ENCODE measurements at places on chromosomes 2 and 18.

DNA sequence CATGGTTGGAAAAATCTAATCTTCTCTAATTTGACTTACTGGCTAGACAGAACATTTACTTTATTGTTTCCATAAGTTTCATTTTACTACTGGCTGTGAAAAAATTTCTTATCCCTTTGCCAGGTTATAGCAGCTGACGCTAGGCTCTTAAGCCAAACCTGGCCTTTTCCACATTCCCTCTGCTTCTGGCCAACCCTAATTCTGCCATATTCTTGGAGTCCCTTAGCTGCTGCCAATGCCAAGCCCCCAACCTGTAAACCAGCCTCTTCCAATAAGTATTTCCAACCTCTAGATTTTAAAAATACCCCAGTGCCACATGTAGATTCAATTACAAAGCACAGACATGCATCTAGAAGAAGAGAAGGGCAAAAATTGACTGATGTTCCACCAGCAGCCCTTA lies 452.3 kb upstream of the MEX3C start:
- no peak for DNase-seq
- H3K4me1 ChIP-seq: no peaks in the 10 kb centered on the region
- no peaks in the 10 kb centered on the region for H3K27me3 ChIP-seq
- H3K27ac ChIP-seq: no peak overlapping the region

- DNase-seq: no peak
- H3K27me3 ChIP-seq: no peaks in the 10 kb centered on the region
- peak overlapping the region; percentile 73 for H3K27ac ChIP-seq
Measured at GRCh38 chr2:241844066-241844728, 14.5 kb downstream of the PDCD1 start.

DNA sequence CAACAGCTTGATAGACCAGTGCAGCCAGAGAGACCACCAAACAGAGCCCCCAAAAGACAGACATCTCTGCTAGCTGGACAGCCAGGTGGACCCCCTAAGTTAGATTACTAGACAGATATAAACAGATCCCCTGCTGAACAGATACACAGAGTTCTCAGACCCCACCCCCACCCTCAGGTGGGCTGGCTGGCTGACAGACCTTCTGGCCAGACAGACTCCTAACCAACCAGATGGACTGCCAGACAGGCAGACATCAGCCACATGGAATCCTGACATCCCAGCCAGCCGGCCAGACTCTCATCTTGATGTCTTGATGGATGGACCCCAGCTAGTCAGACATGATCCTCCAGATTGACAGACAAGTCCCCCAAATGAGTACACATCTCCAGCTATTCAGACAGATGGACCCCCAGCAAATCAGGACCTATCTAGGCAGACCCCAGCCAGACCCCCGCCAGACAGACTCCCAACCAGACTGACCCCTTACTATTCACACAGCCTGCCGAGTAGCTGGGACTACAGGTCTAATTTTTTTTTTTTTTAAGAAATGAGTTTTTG lies 18.0 kb downstream of the PTPN18 start:
- H3K27ac ChIP-seq: no peak overlapping the region
- H3K36me3 ChIP-seq: no peaks in the 10 kb centered on the region
- no peak for DNase-seq
- H3K4me1 ChIP-seq: peaks cover 46% of the 10 kb centered on the region

- DNase-seq: no peak
- H3K4me3 ChIP-seq: no peak overlapping the region
- H3K4me1 ChIP-seq: peaks cover 48% of the 10 kb centered on the region
- H3K27ac ChIP-seq: no peak overlapping the region
- no peaks in the 10 kb centered on the region for H3K36me3 ChIP-seq
Measured at GRCh38 chr2:197273485-197273884, 37.1 kb downstream of the ANKRD44 start.

- no peak for DNase-seq
- no peaks in the 10 kb centered on the region for H3K36me3 ChIP-seq
- H3K4me3 ChIP-seq: no peak overlapping the region
- no peaks in the 10 kb centered on the region for H3K27me3 ChIP-seq
Measured at GRCh38 chr2:58237741-58238140, 3.4 kb downstream of the FANCL start.

- peaks cover 14% of the 10 kb centered on the region for H3K4me1 ChIP-seq
- H3K4me3 ChIP-seq: peak within 1 kb of the TSS; percentile 97
- no peaks in the 10 kb centered on the region for H3K27me3 ChIP-seq
- H3K36me3 ChIP-seq: no peaks in the 10 kb centered on the region
Measured at GRCh38 chr2:219571311-219572236, at the start of gene OBSL1. TSS of gene OBSL1 (minus strand) at chr2:219571539. CDS start at chr2:219571232, 307 bp downstream.

DNA sequence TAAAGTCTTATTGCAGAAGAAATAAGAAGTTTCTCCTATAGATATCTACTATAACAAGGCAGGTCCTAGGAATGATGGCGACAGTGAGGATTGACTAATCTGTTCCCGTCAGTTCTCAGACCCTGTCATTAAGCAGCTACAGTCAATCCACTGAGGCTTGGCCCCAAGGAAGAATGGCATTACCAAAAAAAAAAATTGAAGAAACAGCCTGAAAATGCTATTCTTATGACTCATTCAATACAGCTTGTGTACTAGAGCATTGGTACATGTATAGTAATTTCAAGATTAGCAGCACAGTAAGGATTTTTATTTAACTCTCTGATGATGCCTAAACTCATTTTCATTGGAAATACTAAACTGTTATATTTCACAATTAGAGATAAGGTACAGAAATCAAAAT lies 1096.1 kb upstream of the NXPH2 start:
- H3K27me3 ChIP-seq: no peaks in the 10 kb centered on the region
- no peak for DNase-seq
- no peaks in the 10 kb centered on the region for H3K36me3 ChIP-seq
- H3K27ac ChIP-seq: no peak overlapping the region
- H3K4me3 ChIP-seq: no peak overlapping the region
- no peaks in the 10 kb centered on the region for H3K4me1 ChIP-seq

DNA sequence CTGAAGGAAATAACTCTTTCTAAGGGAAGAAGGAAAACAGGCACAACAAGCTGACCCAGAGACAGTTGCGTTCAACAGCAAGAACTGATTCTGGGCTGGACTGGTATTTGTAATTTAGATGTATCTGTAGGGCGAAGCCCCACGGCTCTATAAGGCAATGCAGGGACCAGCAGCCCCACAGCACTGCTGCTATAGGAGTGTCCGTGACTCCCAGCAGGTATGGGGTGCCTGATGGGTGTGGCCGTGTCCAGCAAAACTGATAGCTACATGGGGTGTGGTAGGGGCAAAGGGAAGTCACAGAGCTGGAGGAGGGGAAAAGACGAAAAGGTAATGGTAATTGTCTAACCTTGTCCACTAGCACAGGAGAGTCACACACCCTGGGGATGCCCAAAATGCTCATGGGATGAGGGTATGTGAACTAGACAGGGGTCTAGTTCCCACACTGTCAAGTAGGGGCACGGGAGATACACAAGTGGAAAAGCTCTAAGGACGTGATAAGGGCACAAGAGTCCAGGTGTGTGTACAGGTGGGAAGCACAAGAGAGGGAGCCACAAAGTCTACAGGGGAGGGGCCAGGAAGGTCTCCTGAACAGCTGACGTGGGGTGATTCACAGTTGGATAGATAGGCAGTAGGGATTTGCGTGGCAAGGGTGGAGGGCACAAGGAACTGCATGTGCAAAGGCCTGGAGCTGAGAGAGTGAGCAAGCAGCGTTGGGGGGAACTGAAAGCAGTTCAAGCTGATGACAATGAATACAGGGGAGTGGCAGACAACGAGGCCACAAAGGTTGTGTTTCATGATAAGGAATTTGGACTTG lies 48.5 kb upstream of the ASPRV1 start:
- H3K4me3 ChIP-seq: no peak overlapping the region
- H3K4me1 ChIP-seq: no peaks in the 10 kb centered on the region
- DNase-seq: no peak
- H3K27me3 ChIP-seq: no peaks in the 10 kb centered on the region
- no peaks in the 10 kb centered on the region for H3K36me3 ChIP-seq

GRCh38 chr2:175690113-175690837 lies 311.8 kb downstream of the LNPK start:
- H3K4me3 ChIP-seq: no peak overlapping the region
- DNase-seq: no peak
- H3K36me3 ChIP-seq: no peaks in the 10 kb centered on the region
- H3K4me1 ChIP-seq: no peaks in the 10 kb centered on the region

DNA sequence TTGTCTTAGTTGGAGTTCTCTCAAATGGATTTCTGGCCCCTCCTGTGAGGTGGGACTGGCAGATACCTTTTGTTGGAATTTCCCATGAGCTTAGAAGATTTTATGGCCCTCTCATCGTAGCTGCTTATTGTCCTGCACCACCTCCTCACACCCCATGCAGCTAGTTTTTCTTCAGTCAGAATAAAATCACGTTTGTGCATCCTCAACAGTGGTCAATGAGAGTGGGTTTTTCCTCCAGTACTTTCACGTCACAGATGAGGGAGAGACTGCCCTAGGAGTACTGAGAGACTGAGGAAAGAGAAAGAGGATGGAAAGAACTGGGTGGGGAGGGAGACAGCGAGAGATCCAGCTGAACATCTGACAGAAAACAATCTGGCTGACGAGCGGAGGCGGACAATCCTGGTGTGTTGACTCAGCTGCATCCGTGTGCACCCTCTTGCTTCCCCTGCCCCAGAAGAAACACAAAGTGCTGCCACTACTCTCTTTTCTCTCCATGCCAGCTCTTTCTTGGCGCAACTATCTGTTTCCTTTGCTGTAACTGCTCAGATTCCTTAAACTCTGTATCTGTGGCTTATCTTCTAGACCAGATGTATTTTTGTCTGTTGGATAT lies 7.4 kb downstream of the RAPGEF4 start:
- H3K27me3 ChIP-seq: no peaks in the 10 kb centered on the region
- DNase-seq: no peak
- H3K4me1 ChIP-seq: no peaks in the 10 kb centered on the region
- H3K36me3 ChIP-seq: no peaks in the 10 kb centered on the region
- no peak overlapping the region for H3K27ac ChIP-seq
- H3K4me3 ChIP-seq: no peak overlapping the region

DNA sequence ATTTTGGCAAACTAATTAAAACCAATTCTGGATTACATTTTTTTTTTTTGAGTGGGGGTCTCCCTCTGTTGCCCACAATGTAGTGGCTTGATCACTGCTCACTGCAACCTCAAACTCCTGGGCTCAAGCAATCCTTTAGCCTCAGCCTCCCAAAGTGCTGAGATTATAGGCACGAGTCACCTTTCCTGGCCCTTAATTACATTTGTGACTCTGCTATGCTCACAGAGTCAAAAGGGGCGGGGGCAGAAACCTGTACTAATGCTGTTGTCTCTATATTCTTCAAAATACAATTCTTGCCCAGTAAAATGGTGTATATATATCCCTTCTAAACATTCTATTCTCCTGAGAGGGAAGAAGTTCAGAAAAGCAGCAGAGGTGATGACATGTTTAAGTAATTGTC lies 23.2 kb downstream of the PRKD3 start:
- H3K27me3 ChIP-seq: no peaks in the 10 kb centered on the region
- DNase-seq: no peak
- H3K27ac ChIP-seq: no peak overlapping the region
- H3K4me1 ChIP-seq: peaks cover 20% of the 10 kb centered on the region
- H3K36me3 ChIP-seq: no peaks in the 10 kb centered on the region

GRCh38 chr2:238848976-238849853 lies 1.3 kb downstream of the TWIST2 start:
- DNase-seq: no peak
- no peaks in the 10 kb centered on the region for H3K27me3 ChIP-seq
- H3K36me3 ChIP-seq: no peaks in the 10 kb centered on the region
- peak overlapping the region; percentile 94 for H3K27ac ChIP-seq

- H3K4me1 ChIP-seq: no peaks in the 10 kb centered on the region
- DNase-seq: no peak
- H3K4me3 ChIP-seq: no peak overlapping the region
- H3K27me3 ChIP-seq: no peaks in the 10 kb centered on the region
- no peaks in the 10 kb centered on the region for H3K36me3 ChIP-seq
Measured at GRCh38 chr18:59492756-59493421, 133.8 kb upstream of the LMAN1 start.

- no peak overlapping the region for H3K4me3 ChIP-seq
- H3K4me1 ChIP-seq: no peaks in the 10 kb centered on the region
- no peak for DNase-seq
Measured at GRCh38 chr2:74097574-74097973, 50.1 kb downstream of the BOLA3 start.

- no peak overlapping the region for H3K4me3 ChIP-seq
- peaks cover 41% of the 10 kb centered on the region for H3K4me1 ChIP-seq
- no peak for DNase-seq
- H3K36me3 ChIP-seq: no peaks in the 10 kb centered on the region
- peak overlapping the region; percentile 65 for H3K27ac ChIP-seq
Measured at GRCh38 chr2:144429396-144430112, 90.4 kb downstream of the ZEB2 start.

DNA sequence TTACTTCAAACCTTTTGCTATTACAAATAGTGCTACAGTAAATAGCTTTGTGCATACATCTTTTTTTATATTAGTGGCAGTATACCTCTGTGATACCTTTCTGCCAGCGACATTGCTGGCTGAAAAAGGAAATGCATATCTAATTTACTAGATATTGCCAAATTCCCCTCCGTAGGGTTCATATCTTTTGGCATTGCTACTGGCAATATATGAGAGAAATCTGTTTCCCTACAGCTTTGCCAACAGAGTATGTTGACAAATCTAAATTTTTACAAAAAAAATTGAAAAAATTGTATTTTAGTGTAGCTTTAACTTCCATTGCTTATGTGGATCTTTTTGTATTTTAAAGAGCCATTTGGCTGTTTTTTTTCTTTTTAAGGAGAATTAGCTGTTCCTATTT lies 426.7 kb downstream of the TRIB2 start:
- no peaks in the 10 kb centered on the region for H3K4me1 ChIP-seq
- H3K27me3 ChIP-seq: no peaks in the 10 kb centered on the region
- no peaks in the 10 kb centered on the region for H3K36me3 ChIP-seq
- H3K4me3 ChIP-seq: no peak overlapping the region

GRCh38 chr2:88660622-88661021 lies 30.9 kb upstream of the RPIA start:
- H3K4me3 ChIP-seq: no peak overlapping the region
- peak overlapping the region; percentile 88 for H3K27ac ChIP-seq
- H3K27me3 ChIP-seq: no peaks in the 10 kb centered on the region
- no peaks in the 10 kb centered on the region for H3K36me3 ChIP-seq

DNA sequence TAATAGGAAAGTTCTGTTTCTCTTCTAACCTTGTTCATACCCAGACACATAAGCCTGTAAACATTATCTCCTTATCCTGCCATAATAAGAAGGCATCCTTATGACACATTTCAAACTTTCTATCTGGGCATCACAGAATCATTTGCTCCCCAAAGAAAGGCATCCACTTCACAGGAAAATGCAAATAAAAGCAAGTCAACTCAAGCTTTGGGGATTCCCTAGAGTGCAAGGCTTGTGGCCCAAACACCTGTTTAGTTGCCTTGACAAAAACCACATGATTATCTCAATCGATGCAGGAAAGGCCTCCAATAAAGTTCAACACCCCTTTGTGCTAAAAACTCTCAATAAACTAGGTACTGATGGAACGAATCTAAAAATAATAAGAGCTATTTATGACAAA lies 195.7 kb upstream of the GALNT5 start:
- no peak overlapping the region for H3K4me3 ChIP-seq
- no peaks in the 10 kb centered on the region for H3K4me1 ChIP-seq
- H3K36me3 ChIP-seq: no peaks in the 10 kb centered on the region
- H3K27ac ChIP-seq: no peak overlapping the region
- no peaks in the 10 kb centered on the region for H3K27me3 ChIP-seq
